NCI-H1105 (cell line): ENCODE measurements at places on chromosomes 2 and 18.

- no peak for DNase-seq
Observed at GRCh38 chr18:74229891-74230290, 61.9 kb downstream of the CYB5A start.

DNA sequence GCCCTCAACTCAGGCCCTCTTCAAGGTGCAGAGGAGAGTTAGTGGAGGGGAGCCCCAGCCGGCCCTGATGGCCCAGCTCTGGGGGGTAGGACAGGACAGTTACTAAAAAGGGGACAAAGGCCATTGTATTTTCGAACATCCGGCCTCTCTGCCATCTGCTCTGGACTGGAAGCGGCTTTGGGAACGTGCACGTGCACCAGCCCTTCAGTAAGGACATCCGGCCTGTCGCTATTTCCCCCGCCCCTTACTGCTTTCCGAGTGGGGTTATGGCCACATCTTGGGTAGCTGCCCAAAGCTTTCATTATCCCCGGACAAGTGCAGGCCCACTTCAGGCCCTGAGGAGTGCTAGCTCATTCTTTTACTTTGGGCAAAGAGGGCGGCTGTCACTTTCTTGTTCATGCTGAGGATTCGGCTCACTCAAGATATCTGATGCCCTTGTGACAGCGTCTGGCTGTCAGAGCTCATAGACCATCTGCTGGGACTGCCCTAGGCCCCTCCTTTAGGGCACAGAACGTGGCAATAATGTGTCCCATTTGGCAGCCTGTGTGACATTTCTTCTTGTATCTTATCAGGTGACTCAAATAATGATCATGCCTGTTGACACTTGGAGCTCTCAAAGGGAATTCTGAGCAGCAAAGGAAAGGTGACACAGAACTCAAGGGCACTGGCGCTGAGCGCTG, 17.5 kb downstream of the SLC4A3 start:
- DNase-seq = peak; percentile 30

- DNase-seq = no peak
Observed at GRCh38 chr2:219473511-219473910, 25.2 kb upstream of the GMPPA start.

DNA sequence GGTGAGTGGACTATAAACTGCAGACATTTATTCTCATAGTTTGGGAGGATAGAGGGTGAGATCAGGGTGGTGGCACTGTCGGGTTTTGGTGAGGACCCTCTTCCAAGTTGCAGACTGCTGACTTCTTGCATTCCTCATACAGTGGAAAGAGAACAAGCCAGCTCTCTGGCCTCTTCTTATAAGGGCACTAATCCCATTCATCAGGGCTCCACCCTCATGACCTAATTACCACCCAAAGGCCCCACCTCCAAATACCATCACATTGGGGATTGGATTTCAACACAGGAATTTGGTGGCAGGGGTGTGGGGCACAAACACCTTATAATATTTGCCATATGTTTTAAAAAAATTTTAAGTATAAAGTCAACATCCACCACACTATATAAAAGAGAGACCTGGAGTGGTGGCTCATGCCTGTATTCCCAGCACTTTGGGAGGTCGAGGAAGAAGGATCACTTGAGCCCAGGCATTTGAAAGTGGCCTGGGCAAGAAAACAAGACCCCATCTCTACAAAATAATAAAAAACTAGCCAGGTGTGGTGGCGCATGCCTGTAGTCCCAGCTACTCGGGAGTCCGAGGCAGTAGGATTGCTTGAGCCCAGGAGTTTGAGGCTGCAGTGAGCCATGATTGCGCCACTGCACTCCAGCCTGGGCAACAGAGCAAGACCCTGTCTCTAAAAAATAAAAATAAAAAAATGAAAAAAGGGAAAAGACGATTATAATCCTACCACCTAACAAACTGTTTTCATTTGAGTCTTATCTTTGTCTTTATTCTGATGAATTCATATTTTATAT, 44.0 kb downstream of the TCF7L1 start:
- DNase-seq = no peak

- peak; percentile 3 for DNase-seq
Observed at GRCh38 chr2:69509011-69509749, 71.9 kb upstream of the NFU1 start.

DNA sequence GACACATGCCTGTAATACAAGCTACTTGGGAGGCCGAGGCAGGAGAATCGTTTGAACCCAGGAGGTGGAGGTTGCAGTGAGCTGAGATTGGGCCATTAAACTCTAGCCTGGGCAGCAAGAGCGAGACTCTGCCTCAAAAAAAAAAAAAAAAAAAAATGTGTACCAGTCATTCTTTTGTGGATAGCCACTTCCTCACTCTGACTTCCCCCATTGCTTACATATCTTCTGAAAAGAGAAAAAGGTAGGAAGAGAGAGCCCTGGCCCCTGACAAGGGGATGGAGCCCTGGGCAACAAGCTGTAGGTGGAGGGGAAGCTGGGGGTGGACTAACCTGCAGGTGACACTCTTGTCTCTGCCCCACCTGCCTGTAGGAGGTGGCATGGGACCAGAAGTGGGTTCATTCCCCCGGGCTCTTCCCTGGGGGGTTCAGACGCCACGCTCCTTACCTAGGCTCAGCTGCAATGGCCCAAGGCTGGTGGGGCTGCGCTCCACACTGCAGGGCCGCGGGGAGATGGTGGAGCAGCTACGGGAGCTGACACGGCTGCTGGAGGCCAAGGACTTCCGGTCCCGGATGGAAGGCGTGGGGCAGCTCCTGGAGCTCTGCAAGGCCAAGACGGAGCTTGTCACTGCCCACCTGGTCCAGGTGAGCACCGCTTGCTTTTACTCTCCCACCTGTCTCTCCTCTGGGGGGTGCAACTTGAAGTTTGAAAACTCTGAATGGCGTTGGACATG, 39.1 kb downstream of the PCARE start:
- no peak for DNase-seq

DNA sequence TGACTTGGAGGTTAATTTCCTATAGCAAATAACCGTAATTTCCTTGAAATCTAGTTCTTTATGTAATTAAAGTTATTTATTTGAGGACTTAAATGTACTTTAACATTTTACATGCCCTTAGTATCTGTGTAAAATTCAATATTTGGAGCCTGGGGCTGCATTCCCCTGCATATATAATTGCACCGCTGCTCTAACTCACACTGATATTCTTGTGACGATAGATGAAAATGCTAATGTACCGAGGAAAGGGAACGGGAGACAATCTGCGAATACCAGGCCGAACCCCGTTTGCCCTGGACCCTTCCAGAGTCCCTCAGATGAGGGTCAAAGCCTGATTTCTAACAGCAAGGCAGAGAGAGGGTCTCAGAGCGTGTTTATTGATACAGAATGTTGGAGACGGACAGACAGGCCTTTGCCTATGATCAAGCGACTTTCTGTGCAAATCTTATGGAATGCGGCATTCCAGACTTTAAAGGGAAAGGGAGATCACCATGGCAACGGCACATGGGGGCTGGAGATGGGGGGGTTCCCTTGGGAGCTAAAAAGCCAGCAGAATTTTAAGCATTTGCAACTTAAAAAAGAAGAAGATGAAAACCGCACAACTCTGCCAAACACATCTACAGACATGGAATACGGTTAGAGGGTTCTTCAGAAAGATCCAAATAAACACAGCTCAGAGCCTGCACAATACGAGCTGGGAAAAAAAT, 57.6 kb upstream of the TWIST2 start:
- DNase-seq = no peak

GRCh38 chr18:55018602-55019001, 59.3 kb upstream of the CCDC68 start:
- DNase-seq = no peak

DNA sequence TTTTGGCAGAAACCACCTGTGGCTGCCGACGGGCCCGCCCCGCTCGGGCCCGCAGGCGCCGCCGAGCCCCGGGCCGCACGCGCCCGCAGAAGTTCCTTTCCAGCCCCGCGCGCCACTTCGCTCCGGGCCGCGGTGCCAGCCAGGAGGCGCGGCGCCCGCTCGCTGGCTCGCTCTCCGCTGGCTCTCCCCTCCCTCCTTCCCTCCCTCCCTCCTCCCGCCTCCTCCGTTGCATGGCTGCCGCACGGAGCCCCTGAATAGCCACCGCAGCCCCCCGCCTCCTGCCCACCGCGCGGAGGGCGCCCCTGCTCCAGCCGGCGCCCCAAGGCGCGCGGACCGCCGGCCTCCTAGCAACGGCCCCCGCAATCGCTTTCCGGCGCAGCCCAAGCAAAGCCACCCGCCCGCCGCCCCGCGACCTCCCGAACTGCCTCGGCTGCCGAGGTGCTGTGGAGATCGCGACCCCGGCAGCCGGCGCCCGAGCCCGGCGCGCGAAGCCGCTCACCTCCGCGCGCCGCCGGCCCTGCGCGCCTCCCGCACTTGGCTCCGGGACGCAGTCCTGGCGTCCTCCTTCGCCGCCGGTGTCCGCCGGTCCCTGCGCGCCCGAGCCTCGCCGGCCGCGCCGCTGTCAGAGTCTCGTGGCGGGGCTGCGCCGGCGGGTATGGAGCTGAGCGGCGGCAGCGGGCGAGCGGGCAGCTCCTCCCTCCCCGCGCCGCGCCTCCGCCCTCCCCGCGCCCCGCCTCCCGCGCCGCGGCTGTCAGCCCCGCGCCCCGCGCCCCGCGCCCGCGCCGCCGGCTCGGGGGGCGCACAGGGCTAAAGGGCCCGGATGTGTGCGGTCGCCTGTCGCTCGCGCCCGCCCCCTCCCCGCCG, at the start of gene ZBTB7C:
Gene ZBTB7C (minus strand): TSS at position 657 of the 864 bp plus-strand sequence.
- DNase-seq = peak; percentile 19
